Fibroblast of lung (primary cell): ENCODE measurements at places on chromosomes 12 and 14. TPM values are rescaled to one million over a fixed set of nuclear protein-coding genes. Genes with fewer than 3 reads are reported as not detected.

- DNase-seq: no peak
Observed at GRCh38 chr14:64630778-64631177, 73.4 kb upstream of the PLEKHG3 start.

GRCh38 chr14:96797582-96798349, 584 bp downstream of the VRK1 start:
- DNase-seq: no peak

- no peak for DNase-seq
Observed at GRCh38 chr12:57168058-57168457, 20.6 kb upstream of the LRP1-AS start.

- no peak for DNase-seq
Observed at GRCh38 chr14:63972323-63972932, 119.6 kb downstream of the SYNE2 start.

DNA sequence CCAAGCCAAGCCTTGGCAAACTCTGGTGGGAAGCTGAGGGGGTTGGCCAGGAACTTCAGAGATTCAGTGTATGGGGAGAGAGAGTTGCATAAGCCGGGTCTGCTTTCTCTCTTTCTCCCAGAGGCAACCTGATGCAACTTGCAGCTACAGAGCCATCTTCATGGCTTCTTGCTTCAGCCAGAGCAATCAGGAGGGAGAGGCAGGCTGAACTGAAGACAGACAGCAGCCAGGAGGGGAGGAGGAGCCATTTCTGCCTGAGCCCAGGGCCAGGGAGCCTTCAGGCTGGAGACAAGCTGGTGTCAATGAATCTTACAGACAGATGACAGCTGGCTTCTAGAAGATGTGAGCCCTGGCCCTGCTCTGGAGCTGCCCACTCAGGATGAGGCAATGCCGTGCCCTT, 18.7 kb downstream of the NPC2 start:
- no peak for DNase-seq

GRCh38 chr12:111953455-111953854, 59.5 kb downstream of the TMEM116 start:
- peak; percentile 60 for DNase-seq

DNA sequence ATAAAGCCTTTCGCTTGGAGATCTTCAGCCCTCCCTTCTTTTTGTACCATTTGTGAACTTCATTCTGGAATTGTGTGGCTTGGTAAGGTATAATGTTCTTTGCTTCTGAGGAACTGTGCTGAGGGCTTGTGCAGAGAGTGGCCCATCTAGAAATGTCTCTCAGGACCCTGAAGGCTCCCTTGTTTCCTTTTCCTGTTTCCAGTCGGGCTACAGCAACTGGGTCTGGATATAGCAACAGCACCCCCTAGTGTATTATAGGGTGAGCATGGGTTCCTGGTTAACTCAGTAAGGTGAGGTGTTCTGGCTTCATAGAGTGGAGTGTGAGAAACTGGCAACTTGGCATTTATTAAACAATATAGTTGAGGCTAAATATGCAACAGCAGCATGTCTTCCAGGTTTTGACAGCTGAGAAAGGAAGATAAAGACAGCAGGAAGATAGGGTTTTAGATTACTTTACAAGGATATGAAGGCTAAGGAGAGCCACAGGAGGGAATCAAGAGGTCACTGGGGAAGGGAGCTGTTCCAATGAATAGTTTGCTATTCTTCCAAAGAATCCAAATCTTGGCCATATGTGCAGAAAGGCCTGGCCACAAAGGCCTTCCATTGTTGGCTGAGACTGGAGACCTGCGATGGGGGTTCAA, 49.1 kb upstream of the RNU6-8 start:
- peak; percentile 69 for DNase-seq

DNA sequence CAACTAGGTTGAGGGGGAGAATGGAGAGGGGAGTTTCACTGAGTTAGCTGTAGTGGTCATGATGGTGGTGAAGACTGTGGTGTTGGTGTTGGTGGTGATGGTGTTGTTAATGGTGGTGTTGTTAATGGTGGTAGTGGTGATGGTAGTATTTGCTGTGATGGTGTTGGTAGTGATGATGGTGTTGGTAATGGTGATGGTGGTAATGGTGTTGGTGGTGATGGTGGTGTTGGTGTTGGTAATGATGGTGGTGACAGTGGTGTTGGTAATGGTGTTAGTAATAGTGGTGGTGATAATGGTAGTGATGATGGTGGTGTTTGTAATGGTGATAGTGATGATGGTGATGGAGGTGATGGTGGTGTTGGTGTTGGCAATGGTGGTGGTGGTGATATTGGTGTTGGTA, 9.1 kb downstream of the C1R start:
- DNase-seq: no peak

The SENP1 gene
- polyA plus RNA-seq: 17.9 and 19.1 TPM in 2 replicates

The INHBC gene
- 0.05 TPM in 1 of 2 replicates, not detected in the other for polyA plus RNA-seq

The KRT86 gene
- 0.02 TPM in 1 of 2 replicates, not detected in the other for polyA plus RNA-seq
